ENCODE measurements at places on chromosomes 4 and X. TPM values are rescaled to one million over a fixed set of nuclear protein-coding genes. Genes with fewer than 3 reads are reported as not detected.

- H3K4me3 ChIP-seq: no peak overlapping the region
- peaks cover 37% of the 10 kb centered on the region for H3K4me1 ChIP-seq
- no peaks in the 10 kb centered on the region for H3K36me3 ChIP-seq
- H3K27ac ChIP-seq: peak overlapping the region; percentile 91
- no peaks in the 10 kb centered on the region for H3K27me3 ChIP-seq
These were observed 60.4 kb downstream of the FNIP2 start for GRCh38 chr4:158829254-158829653.

GRCh38 chr4:6909970-6910339 lies 329 bp downstream of the TBC1D14 start:
- peak overlapping the region; percentile 99 for H3K4me3 ChIP-seq
- peak; percentile 78 for DNase-seq
- H3K27ac ChIP-seq: peak overlapping the region; percentile 100
- H3K27me3 ChIP-seq: no peaks in the 10 kb centered on the region
- H3K36me3 ChIP-seq: no peaks in the 10 kb centered on the region

PTPN13 gene
- 52.8 TPM for total RNA-seq

APLN gene
- 0.16 TPM for total RNA-seq

DNA sequence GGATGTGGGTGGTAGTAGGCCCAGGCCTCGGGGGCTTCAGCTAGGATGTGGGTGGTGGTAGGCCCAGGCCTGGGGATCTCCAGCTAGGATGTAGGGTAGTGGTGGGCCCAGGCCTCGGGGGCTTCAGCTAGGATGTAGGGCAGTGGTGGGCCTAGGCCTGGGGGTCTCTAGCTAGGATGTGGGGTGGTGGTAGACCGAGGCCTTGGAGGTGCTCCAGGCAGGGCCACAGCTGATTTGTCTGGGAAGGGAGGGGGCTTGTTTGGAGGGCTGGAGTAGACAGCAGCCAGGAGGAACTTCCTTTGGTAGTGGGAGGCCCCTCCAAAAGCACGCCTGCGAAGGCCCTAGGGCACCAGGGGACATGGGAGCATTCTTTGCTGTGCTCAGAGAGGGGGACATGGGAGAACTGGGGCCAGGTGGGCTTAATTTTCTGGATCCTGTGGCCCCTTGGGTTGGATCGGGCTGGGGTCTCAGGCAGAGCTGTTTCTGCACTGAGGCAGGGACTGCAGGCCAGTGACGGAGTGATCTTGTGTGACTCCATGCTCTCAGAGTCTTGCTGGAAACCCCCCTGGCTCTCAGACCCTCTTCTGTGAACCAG lies 3.3 kb upstream of the SPON2 start:
- no peak for DNase-seq
- H3K36me3 ChIP-seq: no peaks in the 10 kb centered on the region
- H3K27ac ChIP-seq: no peak overlapping the region
- H3K4me3 ChIP-seq: no peak overlapping the region
- peaks cover 30% of the 10 kb centered on the region for H3K4me1 ChIP-seq

CDKL2 gene
- 0.83 TPM for total RNA-seq
